ENCODE measurements at places on chromosomes 12 and 14.

DNA sequence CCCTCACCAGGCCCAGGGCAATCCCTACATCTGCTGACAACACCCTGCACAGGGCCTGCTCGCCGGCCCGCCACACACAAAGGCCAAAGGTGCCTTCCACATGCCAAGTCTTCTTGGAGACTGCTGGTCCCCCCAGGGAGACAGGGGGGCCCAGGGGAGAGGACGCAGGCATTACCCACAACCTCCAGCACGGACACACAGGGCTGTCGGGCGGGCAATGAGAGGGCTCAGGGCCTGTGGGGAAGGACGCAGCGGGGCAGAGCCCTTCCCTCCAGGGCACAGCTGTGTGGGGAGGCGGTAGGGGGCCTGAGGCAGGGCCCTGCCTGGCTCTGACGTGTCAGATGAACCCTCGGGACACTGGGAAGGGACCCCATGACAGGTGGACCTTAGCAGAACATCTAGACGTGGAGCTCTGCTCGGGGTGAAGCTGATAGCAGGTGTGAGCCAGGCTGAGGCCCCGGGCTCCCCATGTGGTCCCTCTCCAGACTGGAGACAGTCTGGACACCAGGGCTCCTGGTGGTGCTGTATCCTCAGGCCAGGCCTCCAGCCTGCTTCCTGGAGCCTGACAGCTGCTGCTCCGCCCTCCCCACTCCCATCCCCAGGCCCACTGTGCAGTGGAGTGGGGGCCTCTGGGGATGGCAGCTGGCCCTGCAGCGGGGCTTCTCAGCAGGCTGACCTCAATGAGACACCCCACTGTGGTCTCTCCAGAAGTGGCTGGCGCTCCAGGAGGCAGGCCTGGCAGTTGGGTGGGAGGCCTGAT, 31.6 kb upstream of the NUDT14 start:
- no peak for DNase-seq

DNA sequence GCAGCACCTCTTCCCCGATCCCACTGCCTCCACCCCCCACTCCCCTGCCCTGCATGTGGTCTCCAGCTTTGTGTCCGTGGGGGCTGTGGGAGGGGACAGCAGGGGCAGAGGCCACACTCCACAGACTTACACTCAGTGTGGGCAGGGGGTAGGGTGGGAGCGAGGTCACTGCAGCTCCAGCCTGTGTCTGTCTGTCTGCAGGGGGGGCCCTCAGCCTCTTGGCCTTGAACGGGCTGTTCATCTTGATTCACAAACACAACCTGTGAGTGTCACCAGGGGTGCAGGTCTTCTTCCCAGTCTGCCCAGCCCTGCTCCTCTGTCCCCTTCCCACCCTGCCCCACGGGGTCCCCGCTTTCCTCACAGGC, 6.5 kb downstream of the NOC4L start:
- no peak for DNase-seq

- no peak for DNase-seq
Observed at GRCh38 chr12:6146951-6147350, 22.5 kb upstream of the VWF start.

- DNase-seq: no peak
Observed at GRCh38 chr12:94284859-94285258, 136.5 kb downstream of the PLXNC1 start.

- DNase-seq: no peak
Observed at GRCh38 chr12:109222062-109222461, 87.0 kb downstream of the FOXN4 start.

DNA sequence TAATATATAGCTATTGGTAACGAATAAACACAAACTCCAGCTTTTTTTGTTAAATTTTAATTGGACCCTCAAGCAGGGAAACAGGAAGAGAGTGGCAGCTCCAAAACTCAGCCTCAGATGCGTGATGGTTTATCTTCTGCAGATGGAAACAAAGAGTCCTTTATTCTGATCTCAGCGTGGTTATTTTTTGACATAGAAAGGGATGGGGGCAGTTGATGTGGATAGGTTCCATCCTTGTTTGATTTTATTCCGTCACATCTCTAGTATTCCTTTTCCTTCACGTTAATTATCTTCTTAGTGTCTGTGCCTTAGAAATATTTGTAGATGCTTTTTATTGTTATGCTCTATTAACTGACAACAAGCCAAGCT, 447.6 kb upstream of the SEL1L start:
- no peak for DNase-seq

DNA sequence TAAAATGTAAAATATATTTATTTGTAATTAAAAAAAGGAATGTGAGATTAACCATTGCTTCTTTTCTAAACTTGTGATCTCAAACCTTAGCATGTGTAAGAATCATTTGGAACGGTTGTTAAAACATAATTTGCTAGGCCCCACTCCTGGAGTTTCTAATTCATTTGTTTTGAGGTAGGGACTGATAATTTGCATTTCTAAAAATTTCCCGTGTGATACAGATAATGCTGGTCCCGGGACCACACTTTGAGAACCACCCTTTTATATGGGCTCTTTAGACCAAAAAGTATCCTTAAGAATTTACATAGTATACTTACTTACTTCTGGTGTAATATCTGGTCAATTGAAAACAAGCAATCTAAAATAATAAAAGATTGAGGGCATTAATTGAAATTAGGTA, 10.9 kb upstream of the SYT10 start:
- no peak for DNase-seq

DNA sequence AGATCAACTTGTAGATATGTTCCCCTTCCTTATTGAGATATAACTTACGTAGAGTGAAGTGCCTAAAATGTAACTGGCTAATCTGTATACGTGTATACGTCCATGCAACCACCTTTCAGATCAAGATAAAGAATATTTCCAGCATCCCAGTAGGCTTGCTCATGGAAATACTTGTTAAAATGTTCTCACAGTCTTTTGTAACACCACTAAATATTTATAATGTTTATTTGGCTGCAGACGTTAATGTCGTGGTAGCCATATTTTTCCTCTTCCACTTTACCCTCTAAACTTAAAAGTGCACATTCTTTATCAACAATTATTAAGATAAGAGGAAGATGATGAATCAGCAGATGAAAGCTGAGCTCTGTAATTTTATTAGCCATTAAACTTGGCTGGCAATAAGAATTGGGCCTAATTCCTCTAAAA, 447.4 kb downstream of the AEBP2 start:
- no peak for DNase-seq

All from fibroblast of skin of scalp (primary cell).